ENCODE measurements at places on chromosomes 4 and X.
A peak's percentile ranks its signal among the peaks of the same experiment; 100 is the strongest.

GRCh38 chr4:2222838-2223237 lies 19.1 kb downstream of the HAUS3 start:
- no peak for DNase-seq
- no peaks in the 10 kb centered on the region for H3K27me3 ChIP-seq
- H3K36me3 ChIP-seq: peaks cover 2% of the 10 kb centered on the region

GRCh38 chr4:27005905-27006590 lies 145.4 kb downstream of the STIM2 start:
- no peak for DNase-seq
- H3K4me1 ChIP-seq: no peaks in the 10 kb centered on the region
- no peaks in the 10 kb centered on the region for H3K27me3 ChIP-seq
- H3K27ac ChIP-seq: no peak overlapping the region
- no peak overlapping the region for H3K4me3 ChIP-seq

- H3K36me3 ChIP-seq: no peaks in the 10 kb centered on the region
- H3K27me3 ChIP-seq: no peaks in the 10 kb centered on the region
- H3K27ac ChIP-seq: no peak overlapping the region
- DNase-seq: no peak
- H3K4me3 ChIP-seq: no peak overlapping the region
Measured at GRCh38 chr4:148426643-148427042, 15.6 kb downstream of the NR3C2 start.

DNA sequence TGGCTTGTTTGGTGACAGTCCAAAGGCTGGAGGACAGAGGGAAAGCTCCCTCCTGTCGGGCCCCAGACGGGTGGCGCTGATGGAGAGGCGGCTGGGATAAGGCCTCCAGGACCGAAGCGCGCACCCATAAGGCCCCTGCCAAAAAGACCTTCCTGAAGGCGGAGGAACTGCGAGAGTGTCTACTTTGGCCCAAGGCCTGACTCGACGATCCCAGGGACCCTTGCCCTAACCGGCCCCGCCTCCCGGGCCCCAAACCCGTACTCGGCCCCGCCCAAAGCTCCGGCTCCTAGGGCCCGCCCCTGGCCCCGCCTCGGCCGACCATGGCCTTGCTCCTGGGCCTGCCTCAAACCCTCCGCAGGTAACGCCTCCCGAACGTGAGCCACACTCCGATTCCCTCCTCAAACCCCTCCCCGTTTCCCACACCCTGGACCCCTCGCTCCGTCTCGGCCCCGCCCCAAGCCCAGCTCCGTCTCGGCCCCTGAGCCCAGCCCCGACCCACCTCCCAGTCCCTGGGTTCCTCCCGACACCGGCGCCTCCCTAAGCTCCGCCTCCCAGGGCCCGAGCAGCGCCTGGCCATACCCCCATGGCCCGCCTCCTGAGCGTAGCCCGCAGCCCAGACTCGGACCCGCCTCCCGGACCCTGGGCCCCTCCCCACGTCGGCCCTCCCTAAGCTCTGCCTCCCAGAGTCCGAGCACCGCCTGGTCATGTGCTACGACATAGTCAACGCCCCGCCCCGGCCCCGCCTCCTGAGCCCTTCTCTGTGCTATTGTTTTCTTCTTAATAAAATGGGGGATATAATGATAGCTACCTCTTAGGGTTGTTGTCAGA lies 90.0 kb upstream of the DRD5 start:
- H3K27me3 ChIP-seq: no peaks in the 10 kb centered on the region
- DNase-seq: peak; percentile 43
- no peak overlapping the region for H3K27ac ChIP-seq
- H3K4me3 ChIP-seq: peak overlapping the region; percentile 41
- no peaks in the 10 kb centered on the region for H3K36me3 ChIP-seq

DNA sequence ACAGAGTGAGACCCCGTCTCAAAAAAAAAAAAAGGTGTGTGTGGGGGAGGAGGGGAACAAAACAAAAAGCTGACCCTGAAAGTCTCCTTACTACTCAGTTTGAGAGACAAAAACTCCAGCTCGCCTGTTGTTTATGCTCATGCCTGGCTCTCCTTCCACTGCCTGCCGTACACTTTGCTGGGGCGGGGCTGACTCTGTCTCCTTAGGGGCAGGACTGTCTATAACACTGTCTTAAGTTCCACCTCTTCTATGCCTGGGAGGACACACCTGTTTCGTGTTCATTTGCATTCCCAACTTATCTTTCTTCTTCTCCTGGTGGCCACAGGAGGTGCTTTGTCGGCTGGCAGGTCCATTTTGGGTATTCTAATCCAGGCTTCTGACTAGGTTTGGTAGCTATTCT lies 81.4 kb downstream of the MTNR1A start:
- no peak overlapping the region for H3K27ac ChIP-seq
- H3K36me3 ChIP-seq: no peaks in the 10 kb centered on the region
- no peak for DNase-seq
- H3K4me1 ChIP-seq: no peaks in the 10 kb centered on the region
- H3K27me3 ChIP-seq: peaks cover 2% of the 10 kb centered on the region

DNA sequence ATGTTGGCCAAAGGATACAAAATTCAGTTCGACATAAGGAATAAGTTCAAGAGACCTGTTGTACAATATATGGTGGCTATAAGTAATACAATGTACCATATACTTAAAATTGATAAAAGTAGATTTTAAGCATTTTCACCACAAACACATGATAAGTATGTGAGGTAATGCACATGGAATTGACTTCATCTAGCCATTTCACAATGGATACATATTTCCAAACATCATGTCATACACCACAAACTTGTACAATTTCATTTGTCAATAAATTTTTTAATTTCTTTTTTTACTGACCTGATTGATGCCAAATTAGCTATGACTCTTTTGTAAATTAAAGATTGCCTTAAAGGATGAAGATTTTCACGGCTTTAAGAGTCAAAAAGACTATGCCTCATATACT lies 103.1 kb upstream of the VCX2 start:
- no peaks in the 10 kb centered on the region for H3K36me3 ChIP-seq
- no peaks in the 10 kb centered on the region for H3K4me1 ChIP-seq
- no peak for DNase-seq
- no peaks in the 10 kb centered on the region for H3K27me3 ChIP-seq
- no peak overlapping the region for H3K27ac ChIP-seq

GRCh38 chr4:149521611-149522425 lies 293.8 kb downstream of the IQCM start:
- no peak for DNase-seq
- no peaks in the 10 kb centered on the region for H3K27me3 ChIP-seq
- no peak overlapping the region for H3K27ac ChIP-seq
- no peaks in the 10 kb centered on the region for H3K36me3 ChIP-seq
- no peak overlapping the region for H3K4me3 ChIP-seq
